ENCODE measurements at places on chromosomes 2 and 18.

GRCh38 chr18:9965711-9966624 lies 52.2 kb downstream of the VAPA start:
- DNase-seq, result no peak

DNA sequence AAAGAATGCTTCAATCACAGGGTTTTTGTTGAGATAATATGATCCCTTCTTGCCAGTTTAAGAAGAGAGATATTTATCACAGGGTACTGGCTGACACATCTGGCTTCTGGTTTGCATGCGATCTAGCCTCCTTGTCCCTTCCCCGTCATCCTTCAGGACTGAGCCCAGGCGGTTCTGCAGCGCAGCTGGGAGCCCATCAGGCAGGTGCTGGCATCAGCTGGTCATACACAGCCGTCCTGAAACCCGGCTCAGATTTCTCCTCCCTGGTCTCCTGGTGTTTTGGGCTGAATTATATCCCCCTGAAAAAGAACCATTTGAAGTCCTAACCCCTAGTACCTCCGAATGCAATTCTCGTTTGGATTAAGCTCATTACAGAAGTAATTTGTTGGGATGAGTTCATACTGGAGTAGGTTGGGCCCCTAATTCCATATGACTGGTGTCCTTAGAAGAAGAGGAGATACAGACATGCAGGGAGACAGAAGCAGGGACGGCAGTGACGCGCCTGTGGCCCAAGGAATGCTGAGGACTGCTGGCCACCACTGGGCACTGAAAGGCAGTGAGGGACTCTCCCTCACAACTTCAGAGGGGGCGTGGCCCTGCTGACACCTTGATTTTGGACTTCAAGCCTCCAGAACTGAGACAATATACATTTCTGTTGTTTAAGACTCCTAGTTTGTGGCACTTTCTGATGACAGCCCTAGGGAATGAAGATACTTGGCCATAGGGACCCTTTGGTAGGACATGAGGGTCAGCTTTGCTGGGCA lies 83.9 kb upstream of the ODC1 start:
- no peak for DNase-seq

DNA sequence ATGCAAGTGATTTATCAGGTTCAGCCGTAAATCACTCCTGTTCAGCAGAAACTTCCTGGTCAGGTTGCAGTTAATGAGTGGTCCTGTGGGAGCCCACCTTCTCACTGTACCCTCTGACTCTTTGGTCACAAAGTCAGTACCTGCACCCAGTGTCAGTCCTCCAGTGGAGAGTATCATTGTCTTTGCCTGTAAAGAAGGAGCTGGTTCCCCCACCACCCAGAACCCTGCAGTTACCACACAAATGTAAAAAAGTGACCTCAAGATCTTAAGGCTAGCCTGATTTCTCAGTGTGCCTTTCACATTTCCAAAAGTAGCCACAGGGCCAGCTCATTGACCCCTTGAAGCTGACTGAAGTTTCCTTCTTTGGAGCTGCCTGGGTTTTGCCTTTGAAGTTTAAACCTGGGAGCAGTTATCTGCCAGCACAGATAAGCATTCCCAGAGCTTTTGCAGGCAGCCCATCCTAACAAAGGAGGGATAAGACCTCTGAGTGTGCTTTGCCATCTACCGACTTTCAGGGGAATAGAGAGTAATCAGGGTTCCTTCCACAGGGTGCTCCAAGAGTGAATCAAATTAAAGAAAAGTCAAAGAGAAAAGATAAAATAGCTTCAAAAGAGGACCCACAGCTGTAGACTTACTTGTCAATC lies 725.2 kb downstream of the CPS1 start:
- DNase-seq, result no peak

- no peak for DNase-seq
Measured at GRCh38 chr2:15149063-15149462, 412.1 kb downstream of the NBAS start.

GRCh38 chr2:165796129-165796528 lies 2.1 kb upstream of the GALNT3 start:
- DNase-seq, result no peak

- DNase-seq, result no peak
Measured at GRCh38 chr2:237413777-237414661, at the start of gene COL6A3. TSS of gene COL6A3 (minus strand) at chr2:237414164. CDS start at chr2:237396817, 17,347 bp downstream.

DNA sequence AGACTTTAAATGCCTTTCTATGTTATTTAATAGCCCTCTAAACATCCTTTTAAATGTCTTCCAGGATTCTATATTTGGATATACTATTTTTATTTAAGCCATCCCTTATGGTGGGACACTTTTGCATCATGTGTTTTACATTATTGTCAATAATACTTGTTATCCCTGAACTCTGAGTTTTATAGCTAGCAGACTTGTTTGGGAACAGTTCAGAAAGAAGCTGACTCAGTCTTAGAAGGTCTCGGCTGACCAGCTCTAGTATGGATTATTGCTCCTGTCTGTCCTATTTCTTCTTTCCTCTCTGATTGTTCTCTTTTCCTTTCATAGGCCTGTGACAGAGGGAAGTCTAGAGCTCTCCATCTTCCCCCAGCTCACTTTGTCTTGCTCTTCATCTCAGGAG lies 77.3 kb upstream of the CXCR4 start:
- no peak for DNase-seq

DNA sequence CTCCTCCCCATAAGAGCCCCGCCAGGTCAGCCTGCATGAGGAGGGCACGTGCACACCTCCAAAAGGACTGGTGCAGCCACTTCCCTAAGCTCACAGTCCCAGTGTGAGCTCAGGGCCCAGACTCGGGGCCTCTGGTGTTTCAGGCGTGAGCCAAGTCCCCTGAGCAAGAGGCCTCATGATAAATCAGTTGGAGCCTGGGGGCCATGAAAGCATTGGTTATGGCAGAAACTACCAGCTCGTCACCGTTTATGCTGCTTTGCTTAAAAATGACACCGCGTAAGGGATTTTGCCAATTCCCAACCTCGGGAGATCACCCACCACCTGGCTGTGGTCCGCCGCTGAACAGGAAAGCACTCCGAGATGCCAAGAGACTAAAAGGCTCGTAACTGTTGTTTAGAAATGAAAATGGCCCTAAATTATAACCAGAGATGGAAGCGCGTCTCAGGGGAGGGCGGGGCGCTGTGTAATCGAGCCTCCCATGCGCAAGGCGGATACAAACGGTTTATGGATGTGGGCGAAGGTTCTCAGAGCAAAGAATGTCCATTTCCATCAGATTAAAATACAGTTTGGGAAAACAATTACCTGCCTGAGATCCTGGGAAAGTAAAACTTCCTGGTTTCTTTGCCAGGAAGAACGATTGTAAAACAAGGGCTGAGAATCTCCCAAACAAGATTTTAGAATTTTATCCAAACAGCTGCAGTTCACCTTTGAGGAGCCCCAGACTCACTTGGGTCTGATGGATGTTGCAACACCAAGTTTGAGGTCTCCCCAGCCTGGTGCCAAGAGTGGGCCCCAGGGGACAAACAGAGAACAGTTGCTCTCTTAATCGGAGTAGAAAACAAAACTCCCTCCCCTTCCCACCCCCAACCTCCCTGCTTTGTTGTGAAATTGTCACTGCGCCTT lies 141.4 kb downstream of the BCL2 start:
- no peak for DNase-seq

GRCh38 chr2:74767618-74768017 lies 66.3 kb upstream of the HK2 start:
- DNase-seq, result no peak

DNA sequence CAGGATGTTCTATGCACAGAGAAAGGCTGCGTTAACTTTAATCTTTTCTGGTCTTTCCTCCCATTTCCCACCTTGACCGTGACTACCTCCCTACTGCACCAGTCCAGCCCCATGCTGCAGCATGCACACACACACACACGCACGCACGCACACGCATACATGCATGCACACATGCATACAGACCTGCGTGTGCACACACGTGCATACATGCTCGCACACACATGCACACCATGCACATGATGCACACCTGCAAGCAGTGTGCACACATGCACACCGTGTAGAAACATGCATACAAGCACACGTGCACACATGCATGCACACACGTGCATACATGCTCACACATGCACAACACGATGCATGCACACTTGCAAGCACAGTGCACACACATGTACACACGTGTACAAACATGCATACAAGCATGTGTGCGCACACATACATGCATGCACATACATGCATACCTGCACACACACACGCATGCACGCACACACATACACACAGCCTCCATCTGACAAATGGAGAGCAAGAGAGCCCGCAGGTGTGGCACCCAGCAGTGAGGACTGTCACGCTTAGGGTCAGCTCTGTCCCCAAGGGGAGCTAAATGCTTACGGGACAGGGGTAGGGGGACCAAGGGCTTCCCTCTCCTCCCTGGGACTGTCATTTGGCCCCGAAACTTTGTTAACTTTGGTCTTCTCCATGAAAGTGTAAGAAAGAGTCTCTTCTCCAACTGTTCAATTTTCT lies 18.2 kb downstream of the SNORC start:
- DNase-seq, result no peak

GRCh38 chr2:4938206-4938605 lies 754.0 kb upstream of the SOX11 start:
- no peak for DNase-seq

- no peak for DNase-seq
Measured at GRCh38 chr2:224532931-224533330, 52.2 kb downstream of the CUL3 start.

- no peak for DNase-seq
Measured at GRCh38 chr2:156136566-156136965, 196.0 kb downstream of the NR4A2 start.

DNA sequence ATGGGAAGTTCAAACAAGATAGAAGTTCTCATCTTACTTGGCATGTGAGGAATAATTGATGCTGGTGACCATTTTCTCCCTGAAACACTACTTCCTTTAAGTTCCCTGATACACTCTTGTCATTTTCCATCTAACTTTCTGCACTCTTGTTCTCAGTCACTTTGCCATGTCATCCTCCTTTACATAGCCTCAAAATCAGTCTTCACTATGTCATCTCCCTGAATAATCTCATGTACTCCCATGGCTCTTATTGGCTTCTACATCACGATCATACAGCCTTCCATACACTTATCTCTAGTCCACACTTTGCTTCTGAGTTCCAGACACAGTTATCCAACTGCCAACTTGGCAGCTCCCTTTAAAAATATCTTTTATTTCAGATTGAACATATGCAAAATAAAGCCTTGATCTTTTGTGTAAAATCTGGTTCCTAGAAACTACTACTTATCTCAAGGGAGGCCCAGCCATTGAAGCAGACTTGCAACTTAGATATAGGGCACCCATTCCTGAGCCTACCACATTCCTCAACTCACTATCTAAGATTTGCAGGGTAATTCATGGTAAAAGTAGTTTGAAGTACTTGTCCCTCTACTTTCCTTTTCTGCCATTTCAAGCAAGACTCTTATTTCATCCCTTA lies 1070.2 kb upstream of the NXPH2 start:
- DNase-seq, result no peak

GRCh38 chr18:69128566-69128965 lies 272.1 kb upstream of the DOK6 start:
- DNase-seq, result no peak

DNA sequence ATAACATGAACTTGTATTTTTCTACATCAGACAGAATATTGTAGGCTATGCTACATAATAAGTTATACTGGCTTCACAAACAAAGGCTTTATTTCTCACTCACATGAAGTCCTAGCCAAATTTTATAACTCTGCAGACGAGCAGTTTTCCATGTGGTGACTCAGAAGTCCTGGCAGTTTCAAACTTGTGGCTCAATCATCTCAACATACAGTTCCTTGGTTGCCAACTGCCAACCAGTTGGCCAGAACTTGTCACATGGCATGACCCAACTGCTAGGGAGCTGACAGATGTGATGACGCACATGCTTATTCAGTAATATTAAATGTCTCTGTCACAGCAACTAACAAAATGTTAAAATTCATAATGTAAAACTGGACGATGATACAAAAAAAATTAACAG lies 63.8 kb upstream of the ZC3H15 start:
- no peak for DNase-seq

GRCh38 chr2:10787176-10787968 lies 25.2 kb downstream of the PDIA6 start:
- DNase-seq, result no peak

- DNase-seq, result no peak
Measured at GRCh38 chr2:119679526-119679837, 481 bp downstream of the TMEM177 start.

GRCh38 chr2:239180526-239181073 lies 220.2 kb downstream of the HDAC4 start:
- DNase-seq, result no peak

DNA sequence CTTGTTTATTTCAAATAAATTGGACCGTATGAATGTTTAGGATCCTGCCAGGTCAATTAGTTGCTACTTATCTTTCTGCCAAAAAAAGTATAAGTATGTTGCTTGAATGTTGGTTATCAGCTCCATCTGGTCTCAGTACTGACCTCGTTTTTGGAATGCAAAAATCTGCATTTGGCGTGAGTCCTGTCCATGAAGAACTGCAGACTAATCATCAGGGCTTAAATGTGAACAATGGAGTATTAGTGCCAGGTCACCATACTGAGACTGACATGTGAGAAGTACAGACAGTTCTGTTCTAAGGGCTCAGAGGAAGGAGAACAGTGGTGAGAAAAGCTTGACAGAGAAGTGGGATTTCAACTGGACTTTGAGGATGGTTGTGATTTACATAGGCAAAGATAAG lies 393.1 kb upstream of the SLC14A2 start:
- DNase-seq, result no peak

- DNase-seq, result no peak
Measured at GRCh38 chr2:188142636-188143295, 148.9 kb upstream of the GULP1 start.

DNA sequence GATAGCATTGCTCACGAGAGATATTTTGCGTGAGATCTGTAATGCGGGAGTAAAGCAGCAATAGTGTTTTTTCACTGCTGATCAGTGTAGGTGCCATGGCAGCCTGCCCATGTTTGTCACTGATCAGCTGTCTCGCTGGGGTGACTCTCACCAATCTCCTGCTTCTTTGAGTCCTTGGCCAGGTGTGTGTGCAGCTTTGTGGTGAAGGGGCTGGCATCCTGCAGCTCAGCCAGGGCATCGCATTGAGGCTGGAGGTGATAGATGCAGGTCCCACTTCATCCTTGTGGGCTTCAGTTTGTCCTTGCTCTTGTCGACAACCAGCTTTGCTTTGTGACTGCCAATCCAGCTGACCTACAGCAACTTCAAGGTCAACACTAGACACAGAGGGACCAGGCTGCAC lies 258.3 kb upstream of the CXCR4 start:
- no peak for DNase-seq

DNA sequence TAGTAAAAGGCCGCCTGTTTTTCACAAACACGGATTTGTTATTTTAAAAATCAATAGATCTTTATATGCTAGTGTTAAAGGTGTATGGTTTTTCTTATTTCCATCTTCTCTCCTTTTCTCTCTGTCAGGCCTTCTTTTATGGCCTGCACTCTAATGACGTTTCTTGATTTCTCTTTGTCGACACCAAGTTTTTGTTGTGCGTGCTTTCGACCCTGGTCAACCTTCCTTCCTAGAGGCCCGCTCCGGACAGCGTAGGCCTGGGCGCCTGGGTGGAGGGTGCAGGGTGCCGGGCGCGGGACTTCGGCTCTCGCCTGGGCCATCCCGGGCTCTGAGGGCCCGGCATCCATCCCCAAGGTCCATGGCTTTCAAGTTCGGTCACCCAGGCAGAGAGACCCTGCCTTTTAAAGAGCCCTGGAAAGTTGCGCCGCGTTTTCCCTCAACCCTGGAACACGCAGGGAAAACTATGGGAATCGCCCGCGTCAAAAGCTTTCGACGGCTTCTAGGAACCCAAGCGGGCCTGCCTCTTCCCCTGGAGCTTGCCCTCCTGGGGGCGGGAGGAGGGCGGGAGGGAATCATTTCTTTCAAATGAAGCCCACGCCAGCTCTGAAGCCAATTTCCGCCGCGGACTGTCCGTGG lies 4.1 kb upstream of the SATB2 start:
- DNase-seq, result no peak

Measured in stimulated activated CD4-positive, alpha-beta T cell treated with anti-CD3 and anti-CD28 coated beads, Interleukin-15, amount 100 ng/mL, for 1 hour (primary cell).